Stimulated activated CD4-positive, alpha-beta T cell treated with anti-CD3 and anti-CD28 coated beads, Interleukin-2, amount 100 ng/mL, for 24 hours (primary cell): ENCODE measurements at places on chromosomes 4 and X.

DNA sequence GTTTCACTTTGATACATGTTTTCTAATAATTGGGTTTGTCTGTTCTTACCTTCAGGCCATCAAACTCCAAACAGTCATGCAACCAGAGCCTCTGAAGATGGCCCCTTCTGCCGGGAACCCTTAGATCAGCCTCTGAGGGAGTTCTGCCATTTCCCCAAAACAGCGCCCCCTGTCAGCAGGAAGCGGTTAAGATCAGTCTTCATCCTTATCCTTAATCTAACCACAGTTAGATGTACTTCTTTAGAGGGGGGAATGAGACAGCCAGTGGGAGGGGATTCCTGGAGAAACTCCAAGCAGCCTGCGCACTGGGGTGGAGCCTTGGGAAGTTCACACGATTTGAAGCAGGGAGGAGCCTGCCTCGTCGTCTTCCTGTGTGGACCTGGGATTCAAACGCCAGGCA lies 185.4 kb downstream of the INPP4B start:
- DNase-seq = no peak

- peak; percentile 28 for DNase-seq
Observed at GRCh38 chrX:118807151-118808017, 16.2 kb upstream of the ZCCHC12 start.

DNA sequence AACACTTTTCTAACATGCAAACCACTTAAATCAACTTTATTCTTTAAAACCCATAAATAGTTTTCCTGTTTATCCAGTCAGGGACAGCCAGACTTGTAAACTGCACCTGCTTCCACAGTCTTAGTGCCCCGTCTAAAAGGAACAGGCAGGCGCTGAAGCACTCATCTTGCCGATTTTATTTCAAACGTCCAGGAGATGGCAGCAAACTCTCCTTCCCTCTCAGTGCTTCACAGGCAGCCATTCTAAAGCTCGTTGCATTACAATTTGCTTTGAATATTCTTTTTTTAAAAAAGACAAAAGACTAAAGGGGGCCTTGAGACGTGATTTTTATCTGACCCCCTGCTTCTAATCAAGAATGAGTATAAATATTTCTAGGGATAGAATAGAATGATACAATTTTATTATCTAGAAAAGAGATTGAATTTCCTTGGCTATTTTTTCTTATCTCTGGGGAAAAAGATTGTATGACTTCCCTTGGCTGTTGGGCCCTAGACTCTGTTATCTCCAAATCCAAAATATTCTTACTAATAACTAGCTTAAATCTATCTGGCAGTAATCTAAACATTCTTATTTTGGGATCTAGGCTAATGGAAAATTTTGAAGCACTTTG lies 93.6 kb upstream of the MYOZ2 start:
- peak; percentile 52 for DNase-seq

GRCh38 chr4:24915121-24915922 lies 2.5 kb upstream of the CCDC149 start:
- no peak for DNase-seq

- DNase-seq = no peak
Observed at GRCh38 chrX:27746516-27746915, 61.3 kb upstream of the MAGEB10 start.

- DNase-seq = no peak
Observed at GRCh38 chr4:16192631-16193518, 33.4 kb downstream of the TAPT1 start.

GRCh38 chr4:150744570-150744969 lies 162.6 kb downstream of the MAB21L2 start:
- DNase-seq = no peak

DNA sequence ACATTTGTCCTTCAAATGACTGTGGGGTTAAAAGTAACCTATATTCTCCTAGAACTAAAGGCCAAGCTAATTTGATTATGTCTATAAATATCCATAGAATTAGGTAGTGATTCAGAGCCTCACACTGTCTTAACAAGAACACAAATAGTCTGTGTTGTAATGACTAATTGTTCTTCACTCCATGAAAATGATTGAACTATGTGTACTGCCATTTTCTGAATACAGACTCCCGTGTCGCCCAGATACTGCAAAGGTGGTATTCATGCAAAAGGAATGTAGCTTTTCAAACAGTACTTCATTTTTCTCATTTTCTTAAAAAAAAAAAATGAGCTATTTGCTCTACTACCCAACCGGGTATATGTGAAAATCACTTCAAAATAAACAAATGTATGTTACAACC lies 11.3 kb upstream of the PHKA2 start:
- DNase-seq = no peak

GRCh38 chr4:5780831-5781480 lies 70.0 kb downstream of the EVC start:
- DNase-seq = no peak

DNA sequence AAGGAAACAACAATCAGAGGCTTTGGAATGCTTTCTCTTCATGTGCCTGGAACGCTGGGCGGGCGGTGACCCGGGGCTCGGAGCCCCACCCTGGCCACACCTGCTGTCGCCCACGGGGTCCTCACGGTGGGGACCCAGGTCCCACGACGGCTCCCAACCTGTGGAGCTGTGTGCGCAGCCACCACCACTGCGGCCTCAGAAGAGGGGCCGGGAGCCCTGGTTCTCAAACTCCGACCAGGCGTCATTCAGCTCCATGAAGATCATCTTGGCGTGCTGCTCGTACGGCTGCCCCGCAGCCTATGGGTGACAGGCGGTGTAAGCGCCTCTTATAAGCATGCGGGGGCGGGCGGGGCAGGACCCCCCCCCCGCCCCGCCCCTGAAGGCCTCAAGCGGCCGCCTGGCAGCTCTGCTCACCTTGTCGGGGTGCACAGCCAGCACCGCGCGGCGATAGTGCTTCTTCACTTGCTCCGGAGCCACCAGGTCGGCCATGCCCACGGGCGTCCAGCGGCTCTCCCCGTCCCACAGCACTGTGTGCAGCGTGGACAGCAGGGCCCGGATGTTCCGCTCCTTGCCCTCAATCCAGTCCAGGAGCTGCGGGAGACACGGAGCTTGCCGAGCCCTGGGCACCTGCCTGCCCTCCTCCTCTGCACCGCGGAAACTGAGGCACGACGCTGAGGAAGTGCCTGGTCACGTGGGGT lies 23.7 kb upstream of the CPLX1 start:
- no peak for DNase-seq

DNA sequence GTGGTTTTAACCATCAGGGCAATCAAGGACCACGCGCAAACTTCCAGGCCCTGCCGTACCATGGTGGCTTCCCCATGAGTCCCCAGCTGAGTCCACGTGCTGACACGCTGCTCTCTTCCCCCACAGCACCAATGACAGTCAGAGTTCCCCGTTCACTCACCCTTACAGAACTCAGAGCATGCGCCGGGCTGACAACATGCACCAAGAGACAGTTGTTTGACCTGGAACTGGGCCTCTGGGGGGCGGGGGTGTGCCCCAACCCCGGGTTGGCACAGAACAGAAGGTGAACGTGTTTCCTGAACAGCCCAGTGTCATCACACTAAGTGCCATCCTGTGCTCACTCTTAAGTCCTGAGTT lies 29.4 kb downstream of the IRF2 start:
- DNase-seq = peak; percentile 41

GRCh38 chr4:2785613-2786012 lies 7.3 kb upstream of the SH3BP2 start:
- no peak for DNase-seq

DNA sequence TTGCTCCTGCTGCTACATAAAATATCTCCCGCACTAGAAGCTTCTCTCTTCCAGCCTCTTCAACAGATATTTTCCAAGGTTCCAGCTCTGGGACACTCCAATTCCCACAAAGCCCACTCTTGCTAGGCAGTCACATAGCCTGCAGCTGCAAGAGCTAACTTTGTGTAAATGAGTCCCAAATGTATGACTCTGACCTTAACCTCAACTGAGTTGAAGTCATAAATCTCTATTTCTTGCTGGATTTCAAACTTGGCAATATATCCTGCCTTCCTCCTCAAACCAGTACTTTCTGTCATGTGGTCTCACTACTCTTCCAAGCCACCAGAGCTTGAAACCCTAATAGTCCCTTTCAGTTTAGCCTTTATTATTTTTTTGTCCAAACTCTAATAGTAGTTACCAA lies 315.4 kb upstream of the GRIA3 start:
- DNase-seq = no peak

- no peak for DNase-seq
Observed at GRCh38 chr4:82780752-82781231, 17.8 kb downstream of the SCD5 start.

DNA sequence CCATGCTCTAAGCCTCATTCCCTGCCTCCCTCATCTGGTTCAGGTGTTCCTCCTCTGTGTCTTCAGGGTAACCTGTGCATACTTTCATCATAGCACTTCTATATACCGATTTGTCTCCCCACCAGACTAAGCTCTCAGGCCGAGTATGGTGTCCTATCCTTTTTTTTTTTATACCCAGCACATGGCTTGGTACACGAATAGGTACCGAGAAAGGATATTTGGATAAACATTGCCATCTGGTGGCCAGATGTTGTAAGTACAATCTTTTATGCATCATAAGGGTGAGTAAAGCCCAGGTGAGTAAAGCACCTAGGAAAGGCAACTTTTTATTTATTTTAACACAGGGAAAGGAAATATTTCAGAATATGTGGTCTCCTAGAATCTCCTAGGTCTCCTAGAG lies 68.4 kb downstream of the MID2 start:
- peak; percentile 18 for DNase-seq

DNA sequence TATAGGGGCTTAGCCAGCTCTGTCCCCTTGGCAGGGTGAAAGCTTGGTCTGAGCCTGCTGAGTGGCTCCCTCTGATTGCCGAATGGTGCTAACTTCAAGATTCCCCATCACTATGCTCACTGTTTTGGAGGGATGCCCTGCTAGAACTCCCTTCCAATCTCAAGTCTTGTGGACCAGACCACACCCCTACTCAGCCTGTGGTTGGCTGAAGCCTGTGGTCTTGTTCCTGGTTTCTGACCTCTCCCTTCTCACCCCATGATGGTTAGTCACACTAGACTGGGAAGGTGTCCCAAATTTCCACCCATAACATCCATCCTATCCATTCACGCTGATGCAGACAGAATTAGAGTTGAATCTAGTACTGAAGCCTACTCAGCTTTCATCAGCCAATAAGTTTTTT lies 184.7 kb upstream of the NDP start:
- DNase-seq = no peak
